NCI-H146 (cell line): ENCODE measurements at places on chromosomes 3 and 15.

- DNase-seq: no peak
Observed at GRCh38 chr15:89401631-89402517, 67.2 kb upstream of the POLG start.

DNA sequence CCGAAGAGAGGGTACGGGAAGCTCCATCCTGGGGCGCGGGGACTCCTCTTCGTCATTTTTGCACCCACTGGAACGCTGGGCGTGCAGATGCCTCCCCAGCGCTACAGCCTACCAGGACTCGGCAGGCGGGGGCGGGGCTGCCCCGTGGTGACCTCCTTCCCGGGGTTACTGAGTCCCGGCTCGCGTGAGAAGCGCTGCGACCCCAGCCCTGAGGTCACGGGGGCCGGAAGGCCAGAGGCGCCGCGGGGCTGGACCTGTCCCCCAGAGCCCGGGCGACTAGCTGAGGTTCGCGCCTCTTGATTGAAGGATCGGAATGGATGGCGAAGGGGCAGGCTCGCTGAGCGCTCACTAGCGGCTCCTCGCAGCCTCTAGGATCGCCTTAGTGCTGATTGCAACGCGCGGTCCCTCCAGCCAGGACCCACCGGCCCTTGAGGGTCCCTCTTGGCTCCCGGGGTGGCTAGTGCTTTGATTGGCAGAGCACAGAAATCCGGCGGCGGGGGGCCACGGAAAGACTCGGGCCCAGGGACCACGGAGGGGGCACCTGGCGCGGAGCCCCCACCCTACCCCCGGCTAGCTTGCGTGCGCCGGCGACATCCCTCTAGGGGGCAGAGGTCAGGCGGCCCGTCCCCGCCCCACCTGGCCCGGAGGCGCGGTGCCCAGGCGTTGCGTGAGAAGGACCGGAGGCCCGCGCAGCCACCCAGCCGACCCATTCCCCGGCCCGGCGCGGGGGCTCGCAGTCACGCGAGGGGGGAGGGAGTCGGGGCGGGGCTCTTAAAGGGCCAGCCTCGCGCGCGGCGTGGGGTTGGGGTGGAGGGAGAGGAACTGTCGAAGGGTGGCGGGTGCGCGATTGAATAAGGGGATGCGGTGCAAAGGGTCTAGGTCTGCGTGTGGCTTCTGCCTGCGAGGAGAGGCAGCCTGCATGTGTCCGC is 781 bp upstream of the CYP1A1 start:
- DNase-seq: peak; percentile 31

- DNase-seq: peak; percentile 42
Observed at GRCh38 chr3:173913397-173913796, 515.9 kb downstream of the NLGN1 start.

GRCh38 chr15:75453703-75454470 is 2.4 kb upstream of the SIN3A start:
- peak; percentile 99 for DNase-seq
